ENCODE measurements at places on chromosomes 6 and 20. TPM values are rescaled to one million over a fixed set of nuclear protein-coding genes. Genes with fewer than 3 reads are reported as not detected.

PAX1 gene
- not detected for polyA plus RNA-seq

SLC17A1 gene
- not detected for polyA plus RNA-seq

BNIP5 gene
- polyA plus RNA-seq, result not detected

HSPA1L gene
- polyA plus RNA-seq, result 1.6 TPM

RNF39 gene
- not detected for polyA plus RNA-seq

Data from Purkinje cell (primary cell).